ENCODE measurements at places on chromosomes 11 and 22. TPM values are rescaled to one million over a fixed set of nuclear protein-coding genes. Genes with fewer than 3 reads are reported as not detected.
A peak's percentile ranks its signal among the peaks of the same experiment; 100 is the strongest.

YPEL4 gene
- total RNA-seq = 0.39 TPM

DBX1 gene
- total RNA-seq = not detected

MAML2 gene
- total RNA-seq = 15.8 TPM

FAM180B gene
- total RNA-seq = not detected

GRCh38 chr22:32861330-32861729 lies 59.8 kb downstream of the TIMP3 start:
- no peak for DNase-seq

DNA sequence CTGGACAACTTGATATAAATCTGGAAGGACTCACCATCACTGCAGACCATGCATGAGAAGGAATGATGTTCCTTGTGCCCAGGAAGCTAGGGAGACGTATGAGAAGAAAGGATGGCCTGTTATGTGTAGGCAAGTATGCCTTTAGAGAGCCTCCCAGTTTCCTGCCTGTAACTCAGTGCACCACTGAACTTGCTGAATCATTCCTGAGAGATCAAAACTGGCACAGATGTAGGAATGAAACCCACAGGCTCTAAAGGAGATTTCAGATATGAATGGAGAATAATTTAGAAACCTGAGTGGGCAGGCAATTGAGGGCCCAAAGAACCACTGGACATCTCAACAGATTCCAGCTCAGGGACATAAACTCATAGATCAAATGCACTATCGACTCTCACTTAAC lies 38.4 kb upstream of the PRSS23 start:
- no peak for DNase-seq

GRCh38 chr22:37402184-37402506 lies 25.1 kb downstream of the ELFN2 start:
- no peak for DNase-seq

DNA sequence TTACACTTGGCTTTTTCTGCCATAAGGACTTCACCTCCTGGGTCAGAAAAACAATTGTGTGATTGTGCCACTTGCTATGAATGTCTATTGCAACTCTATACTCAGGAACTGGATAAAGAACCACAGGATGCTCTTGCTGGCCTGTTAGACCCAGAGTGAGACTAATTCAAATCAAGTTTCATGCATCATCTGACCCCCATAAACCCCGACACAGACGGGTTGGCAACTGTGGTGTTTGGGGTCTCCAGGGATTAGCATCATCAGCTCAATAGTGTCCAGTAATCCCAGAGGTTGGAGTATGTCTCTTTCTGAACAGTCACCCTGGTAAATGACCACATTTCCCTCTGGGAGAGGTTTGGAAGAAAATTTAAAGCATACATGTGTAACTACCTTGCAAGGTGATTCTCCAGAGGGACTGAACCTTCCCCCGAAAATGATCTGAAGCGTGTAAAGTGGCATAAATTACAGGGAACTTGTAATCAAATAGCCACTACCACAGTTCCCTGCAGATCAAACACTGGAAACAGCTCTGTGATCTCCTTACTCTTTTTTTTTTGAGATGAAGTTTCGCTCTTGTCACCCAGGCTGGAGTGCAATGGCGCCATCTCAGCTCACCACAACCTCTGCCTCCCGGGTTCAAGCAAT lies 1097.6 kb downstream of the TBC1D22A start:
- DNase-seq = no peak

DNA sequence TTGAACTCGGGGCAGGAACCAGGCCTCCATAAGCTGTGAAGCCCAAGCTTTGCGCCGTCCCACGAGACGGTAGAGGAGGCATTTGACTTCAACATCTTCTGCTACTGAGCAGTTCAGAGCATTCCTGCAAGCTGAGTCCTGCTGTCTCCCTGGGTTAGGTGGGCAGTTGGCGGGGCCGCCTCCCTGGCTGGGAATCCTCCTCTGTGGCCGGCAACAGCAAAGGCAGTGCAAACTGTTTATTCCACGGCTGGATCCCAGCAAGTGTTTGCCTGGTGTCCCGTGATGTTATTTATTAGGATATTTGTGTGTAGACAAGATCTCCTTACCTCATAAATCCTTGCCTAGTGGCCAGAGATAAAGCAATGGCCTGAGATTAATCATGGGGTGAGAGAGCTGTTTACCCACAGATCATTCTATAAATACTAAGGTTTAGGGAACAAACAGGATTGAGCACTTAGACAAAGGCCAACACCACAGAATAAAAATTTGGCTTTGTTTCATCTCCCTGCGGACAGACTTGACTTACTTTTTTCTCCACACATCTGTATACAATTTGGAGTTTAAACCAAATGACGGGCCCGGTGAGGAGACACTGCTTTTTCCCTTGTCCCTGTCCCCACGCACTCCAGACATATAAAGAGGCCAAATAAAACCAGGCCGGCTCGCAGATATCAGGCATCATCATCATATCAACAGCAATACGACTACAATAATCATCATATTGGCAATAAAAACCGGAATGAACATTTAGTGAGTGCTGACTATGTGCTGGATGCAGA lies 63.4 kb downstream of the NAT10 start:
- no peak for DNase-seq

GRCh38 chr11:6655790-6656583 lies at the start of gene DCHS1:
Gene DCHS1 (minus strand): TSS chr11:6655809. CDS start chr11:6641613, 14,196 bp downstream.
- peak; percentile 50 for DNase-seq

DNA sequence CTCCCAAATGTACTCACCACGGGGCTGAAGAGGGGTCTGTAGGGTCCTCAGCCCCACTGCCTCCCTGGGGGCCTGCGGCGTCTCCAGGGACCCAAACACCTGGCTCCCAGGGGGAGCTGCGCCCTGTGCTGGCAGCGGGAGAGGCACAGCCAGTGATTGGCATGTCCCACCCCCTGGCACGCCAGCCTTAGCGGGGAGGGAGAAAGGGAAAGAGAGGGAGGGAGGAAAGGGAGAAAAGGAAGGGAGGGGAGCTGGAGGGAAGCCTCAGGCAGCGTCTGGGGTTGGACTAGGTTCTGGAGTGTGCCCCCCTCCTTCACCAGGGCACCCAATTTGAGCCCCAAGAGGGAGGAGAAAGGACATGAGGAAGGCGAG lies at the start of gene CHRM1:
CHRM1 (minus strand) TSS at position 163 of the 372 bp plus-strand sequence. CDS start 10,263 bp downstream, outside the sequence.
- no peak for DNase-seq

- DNase-seq = no peak
These were observed 1308.3 kb downstream of the TBC1D22A start for GRCh38 chr22:48070760-48071159.

DNA sequence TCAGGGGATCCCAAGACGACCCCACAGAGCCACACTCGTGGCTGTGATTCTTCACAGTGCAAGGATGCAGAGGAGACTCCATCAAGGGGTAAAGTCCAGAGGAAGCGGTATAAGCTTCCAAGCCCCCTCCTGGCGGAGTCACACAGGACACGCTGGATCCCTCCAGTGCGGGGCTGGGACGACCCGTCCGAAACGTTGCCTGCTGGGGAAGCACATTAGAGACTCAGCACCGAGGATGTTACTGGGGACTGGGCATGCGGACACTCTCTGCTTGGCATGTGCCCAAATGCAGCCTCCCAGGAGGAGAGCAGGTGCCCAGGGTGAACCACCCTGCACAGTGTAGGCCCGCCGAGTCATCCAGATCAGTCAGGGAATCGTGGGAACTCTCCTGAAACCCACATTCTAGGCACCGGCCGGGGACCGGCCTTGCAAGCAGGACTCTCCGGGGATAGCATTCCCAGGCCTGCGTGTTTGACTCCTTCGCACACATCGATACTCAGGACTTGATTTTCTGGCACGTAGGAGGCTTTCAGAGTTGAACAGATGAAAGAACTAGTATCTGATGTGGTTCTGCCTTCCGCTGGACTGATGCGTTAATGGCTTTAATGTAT lies 229.8 kb downstream of the TBC1D22A start:
- no peak for DNase-seq

- DNase-seq = no peak
These were observed 584 bp downstream of the NOX4 start for GRCh38 chr11:89490602-89490980.

- peak; percentile 68 for DNase-seq
These were observed 15.9 kb downstream of the CRELD2 start for GRCh38 chr22:49934160-49934890.

GRCh38 chr11:59164028-59164427 lies 7.9 kb upstream of the DTX4 start:
- DNase-seq = no peak

DNA sequence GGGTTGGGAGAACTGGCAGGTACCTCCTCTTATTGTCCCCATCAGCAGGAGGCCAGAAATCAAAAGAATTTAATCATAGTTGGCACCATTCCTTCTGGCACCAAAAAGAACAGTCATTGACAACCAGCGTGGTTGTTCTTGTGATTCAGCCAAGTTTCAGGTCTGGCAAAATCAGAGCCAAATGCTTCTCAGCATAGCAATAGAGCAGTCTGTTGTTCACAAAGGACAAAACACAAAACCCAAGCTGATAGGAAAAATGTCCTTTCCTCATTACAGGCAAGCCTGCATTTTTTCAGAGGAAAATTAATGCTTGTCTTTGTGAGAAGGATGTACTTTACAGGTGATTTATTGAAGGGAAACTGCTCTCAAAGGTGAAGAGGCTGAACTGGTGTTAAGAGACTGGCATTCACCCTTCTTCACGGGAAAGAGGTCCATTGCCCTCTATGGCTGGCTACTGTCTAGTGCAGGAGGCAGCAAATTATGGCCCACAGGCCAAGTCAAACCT lies 241.8 kb upstream of the ARHGAP42 start:
- no peak for DNase-seq

DNA sequence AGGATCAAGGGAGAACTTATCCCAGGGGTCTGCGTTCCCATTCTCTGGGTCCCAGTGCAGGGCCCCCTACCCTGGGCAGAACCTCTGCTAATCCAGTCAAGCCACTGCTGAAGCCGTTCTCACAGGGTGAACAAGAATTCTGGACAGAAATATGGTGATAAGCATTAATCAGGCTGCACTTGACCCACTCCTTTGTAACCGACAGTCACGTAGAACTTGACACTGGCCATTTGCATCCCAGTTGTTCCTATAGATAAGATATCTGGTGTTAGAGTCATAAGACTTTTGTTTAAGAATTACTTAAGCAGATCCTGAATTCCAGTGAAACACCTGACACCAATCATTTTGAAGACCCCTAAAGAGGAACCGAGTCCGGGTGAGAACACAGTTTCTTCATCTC lies 107.5 kb upstream of the THY1 start:
- no peak for DNase-seq

DNA sequence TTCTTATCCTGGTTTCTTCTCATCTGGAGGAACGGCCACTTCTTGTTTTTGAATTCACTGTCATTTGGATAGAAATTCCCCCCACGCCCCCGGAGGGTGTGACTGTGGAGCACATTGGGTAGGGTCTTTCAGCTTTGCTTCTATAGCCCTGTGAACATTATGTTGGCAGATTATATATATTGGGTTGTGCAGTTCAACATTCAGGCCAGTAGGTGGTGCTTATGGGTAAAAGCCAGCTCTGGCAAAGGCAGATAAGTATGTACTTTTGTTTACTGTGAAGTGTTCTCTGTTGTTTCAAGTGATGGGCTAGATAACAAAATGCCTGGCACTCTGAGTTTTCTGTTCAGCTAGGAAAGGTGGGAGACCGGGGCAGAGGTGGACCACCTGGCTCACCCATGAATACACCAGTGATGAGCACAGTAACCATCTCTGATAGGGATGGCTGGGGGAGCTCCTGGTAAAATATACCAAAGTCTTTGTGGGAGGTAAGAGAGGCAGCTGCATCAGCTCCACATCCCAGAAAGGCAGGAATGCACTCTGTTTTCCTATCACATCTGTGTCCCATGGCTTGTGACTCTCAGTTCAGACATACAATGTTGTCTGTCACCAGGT lies 1348.2 kb upstream of the RAG2 start:
- DNase-seq = no peak

DNA sequence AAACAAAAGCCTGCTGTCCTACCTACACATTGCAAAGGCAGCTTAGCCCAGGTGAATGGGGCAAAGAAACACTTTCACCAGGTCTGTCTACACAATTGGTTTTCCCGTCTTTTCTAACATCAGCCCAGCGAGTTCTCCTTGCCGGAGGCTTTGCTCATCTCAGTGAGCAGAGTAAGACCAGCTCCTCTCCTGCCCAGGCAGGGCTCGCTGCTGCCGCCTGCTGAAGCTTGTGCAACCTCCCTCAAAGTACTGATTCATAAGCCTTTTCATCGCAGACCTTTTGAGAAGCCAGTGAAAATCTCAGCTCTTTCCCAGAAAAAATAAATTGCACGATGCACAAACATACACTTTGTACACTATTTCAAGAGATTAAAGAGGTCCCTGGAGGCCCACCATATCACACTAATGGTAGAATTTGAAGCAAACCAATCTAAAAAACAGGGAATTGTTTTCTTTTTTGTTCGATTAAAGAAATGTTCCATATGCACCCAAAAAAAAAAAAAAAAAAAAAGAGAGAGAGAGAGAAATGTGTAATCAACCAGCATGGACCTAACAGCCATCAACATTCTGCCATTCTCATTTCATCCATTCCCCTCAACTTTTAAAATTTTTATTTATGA lies 328.1 kb upstream of the MPPED2 start:
- no peak for DNase-seq

DNA sequence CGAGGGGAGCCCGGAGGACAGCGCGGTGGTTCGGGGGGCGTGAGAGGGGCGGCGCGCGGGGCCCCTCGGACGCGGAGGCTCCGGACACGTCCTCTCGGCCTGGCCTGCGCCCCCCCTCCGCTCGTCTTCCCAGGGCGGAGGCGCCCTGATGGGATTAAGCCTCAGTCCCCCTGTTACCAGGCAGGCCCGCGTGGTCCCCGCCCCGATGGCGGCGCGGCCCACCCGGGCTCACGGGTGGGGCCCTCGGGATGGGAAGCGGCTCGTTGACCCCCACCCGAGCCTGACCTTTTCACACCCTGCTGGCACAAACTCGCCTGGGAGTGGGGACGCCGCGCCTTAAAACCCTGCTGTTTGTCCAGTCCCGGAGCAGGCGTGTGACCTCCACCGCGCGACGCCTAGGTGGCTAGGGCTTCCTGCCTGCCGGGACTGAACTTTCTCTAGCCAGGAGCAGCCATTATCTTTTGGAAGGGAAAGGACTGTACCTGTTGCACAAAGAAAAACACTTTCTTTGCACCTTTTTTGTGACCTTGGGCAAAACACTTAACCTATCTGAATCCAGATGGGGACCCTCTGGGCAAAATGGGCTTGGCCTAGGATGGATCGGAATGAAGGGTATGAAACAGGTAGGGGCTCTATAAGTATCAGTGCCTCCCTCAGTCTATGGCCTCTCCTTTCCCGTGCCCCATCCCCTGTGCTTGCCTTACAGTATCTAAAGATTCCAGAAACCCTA lies 1.0 kb downstream of the KIAA1671 start:
- peak; percentile 75 for DNase-seq

GRCh38 chr11:103844327-103845215 lies 191.9 kb upstream of the DDI1 start:
- DNase-seq = peak; percentile 59

Data from mucosa of descending colon (tissue), 3 donors.